Heart right ventricle (tissue), 16 donors: ENCODE measurements at places on chromosomes 11 and 22. TPM values are rescaled to one million over a fixed set of nuclear protein-coding genes. Genes with fewer than 3 reads are reported as not detected.

Gene MPPED2
- 11.5 TPM for total RNA-seq

- DNase-seq, result no peak
Measured at GRCh38 chr22:50061141-50061823, 3.2 kb upstream of the TTLL8 start.

DNA sequence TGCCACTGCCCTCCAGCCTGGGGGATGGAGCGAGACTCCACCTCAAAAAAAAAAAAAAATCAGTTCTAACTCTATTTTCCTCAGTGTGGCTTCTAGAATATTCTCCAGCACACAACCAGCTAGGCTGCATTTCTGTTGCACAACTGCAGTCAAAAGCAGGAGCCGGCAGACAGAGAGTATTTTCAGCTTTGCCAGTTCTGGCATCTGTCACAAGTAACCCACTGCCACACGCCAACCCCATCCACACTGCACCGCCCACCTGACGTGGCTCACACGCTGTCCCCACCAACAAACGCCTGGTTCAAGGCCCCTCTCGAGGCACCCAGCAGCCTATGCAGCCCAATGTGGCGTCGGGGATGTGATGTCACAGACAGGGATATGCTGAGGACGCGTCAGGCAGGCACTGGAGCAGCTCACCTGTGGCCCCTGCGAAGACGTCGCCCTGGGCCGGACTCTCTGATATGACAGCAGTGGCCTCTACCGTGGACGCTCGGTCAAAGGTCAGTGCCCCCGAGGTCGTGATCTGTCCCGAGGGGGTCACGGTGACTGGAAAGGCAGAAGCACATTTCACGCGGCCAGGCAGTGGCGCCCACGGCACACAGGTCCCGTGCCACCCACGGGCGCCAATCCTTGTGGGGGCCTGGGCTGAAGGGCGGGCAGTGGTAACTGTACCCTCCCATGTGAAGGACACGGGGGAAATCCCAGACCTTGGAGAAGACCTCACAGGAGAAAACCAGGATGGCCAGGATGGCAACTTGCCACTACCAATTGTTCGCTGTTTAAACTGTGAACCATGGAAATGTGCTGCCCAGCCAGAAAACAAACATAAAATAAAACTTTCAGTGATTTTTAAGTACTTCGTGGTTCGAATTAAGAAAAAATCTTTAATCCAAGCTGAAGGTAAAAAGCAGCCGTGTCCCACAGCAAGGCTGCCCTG, 15.5 kb downstream of the DEAF1 start:
- no peak for DNase-seq

Gene MGAT3
- 5.4 TPM for total RNA-seq

DNA sequence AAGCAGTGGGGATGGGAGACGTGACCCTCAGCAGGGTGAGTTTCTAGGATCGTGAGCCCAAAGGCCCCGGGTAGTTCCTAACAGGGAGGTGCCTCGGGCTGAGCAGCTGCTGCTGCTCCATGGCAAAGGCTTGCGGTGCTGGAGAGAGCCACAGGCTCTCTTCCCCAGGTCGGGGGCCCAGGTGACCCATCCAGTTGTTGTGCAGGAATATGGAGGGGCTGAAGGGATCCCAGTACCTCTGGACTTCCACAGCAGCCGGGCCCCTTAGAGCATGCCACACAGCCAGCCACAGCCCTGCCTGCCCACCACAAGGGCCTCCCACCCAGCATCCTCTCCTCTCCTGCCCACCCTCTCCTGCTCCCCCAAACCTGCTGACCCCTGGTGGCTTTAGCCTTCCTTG, 49.3 kb downstream of the BUD13 start:
- DNase-seq, result no peak

Gene SCN2B
- 24.0 TPM for total RNA-seq

Gene CD3D
- total RNA-seq, result 2.1 TPM

Gene LRRC56
- 0.14 TPM for total RNA-seq

GRCh38 chr22:45272498-45272897, 12.3 kb upstream of the UPK3A start:
- DNase-seq, result no peak

DNA sequence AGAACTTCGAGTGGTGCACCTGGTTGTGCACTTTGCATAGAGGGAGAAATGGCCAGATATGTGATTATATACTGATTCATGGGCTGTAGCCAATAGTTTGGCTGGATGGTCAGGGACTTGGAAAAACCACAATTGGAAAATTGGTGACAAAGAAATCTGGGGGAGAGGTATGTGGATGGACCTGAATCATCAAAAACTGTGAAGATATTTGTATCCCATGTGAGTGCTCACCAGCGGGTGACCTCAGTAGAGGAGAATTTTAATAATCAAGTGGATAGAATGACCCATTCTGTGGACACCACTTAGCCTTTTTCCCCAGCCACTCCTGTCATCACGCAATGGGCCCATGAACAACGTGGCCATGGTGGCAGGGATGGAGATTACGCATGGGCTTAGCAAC, 48.0 kb upstream of the NARS2 start:
- DNase-seq, result no peak

DNA sequence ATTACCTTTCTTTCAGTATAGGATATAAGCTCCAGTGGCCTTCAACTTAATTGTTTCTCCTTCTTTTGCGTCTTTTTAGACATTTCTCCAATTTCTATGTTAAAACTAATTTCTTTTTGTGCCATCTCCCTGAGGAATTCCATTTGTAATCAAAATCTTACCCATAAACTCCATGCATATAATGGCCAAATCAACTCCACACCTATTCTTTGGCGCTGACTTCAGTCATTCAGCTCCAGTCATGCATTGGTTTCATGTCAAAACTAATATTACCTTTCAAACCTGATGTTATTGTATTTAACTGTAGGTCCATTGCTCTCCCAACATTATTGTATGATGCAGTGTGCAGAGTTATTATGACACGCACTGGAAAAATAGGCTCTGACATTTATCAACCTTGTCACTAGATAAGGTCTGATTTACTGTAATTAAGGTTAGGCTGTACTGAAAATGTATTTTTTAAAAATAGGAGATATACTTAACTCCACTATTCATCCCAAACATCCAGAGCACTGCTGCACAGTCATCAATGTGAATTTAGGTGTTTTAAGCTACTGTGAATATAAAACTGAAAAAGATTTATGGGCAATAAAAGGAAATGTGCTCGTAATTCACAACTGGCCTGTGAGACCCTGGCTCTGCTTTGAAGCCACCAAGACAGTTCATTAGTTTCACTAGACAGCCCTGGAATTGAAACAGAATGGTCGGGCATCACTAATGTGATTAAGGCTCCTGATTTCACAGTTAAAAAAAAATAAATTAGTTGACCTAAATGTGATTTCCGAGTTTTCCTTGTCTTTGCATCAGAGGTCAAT, 180.6 kb upstream of the GRIA4 start:
- no peak for DNase-seq

DNA sequence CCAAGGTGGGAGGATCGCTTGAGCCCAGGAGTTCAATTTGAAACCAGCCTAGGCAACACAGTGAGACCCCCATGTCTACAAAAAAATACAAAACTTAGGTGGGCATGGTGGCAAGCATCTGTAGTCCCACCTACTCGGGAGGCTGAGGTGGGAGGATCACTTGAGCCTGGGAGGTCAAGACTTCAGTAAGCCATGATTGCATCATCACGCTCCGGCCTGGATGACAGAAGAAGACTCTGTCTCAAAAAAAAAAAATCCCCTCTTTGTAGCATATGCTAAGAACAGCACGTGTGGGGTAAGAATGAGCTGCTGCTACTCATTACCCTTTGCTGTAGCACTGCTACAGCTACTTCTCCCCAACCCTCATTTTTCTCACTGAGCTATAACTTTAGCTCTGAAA, 14.5 kb downstream of the UBE4A start:
- DNase-seq, result no peak

Gene LGR4
- 13.6 TPM for total RNA-seq

- peak; percentile 83 for DNase-seq
Measured at GRCh38 chr11:74672956-74673692, 58.1 kb downstream of the CHRDL2 start.

DNA sequence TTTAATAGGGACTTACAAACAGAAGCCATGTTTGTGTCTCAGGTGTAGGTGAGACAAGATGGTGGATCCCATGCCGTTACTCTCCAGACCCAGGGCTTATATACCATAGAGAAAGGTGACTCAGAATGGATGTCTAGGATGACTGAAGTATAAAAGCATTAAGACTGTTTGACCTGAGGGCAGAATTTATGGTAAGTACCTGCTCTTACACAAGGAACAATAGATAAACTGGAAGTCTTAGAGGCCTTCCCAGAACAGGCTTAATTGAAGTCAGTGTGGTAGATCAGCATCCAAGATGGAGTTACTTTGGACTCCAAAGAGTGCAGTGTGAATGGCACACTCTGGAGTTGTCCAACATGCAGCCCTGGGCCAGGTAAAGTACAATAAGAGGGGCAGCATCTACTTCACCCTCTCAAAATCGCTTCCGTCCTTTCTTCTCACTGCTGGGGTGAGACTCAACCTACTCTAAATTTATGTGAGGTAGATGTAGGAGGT, 387.0 kb upstream of the DDI1 start:
- no peak for DNase-seq

DNA sequence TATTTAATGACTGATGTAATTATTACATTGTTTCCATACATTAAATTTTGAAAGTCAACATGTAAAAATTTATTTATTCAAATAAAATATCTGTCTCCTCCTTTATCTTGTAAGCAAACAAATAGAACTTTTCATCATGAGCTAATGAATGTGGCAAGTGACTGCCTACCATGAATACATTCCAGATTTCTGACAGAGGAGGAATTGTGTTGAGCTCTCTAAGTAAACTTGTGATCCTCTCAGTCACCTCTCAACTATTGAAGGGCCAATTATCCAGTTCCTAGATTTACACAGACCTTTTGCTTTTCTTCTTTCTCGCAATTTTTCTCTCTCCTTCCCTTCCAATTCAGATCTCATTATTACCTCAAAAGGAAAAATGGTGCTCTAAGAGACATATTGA, 21.5 kb downstream of the PRRG4 start:
- DNase-seq, result no peak

- no peak for DNase-seq
Measured at GRCh38 chr11:72244060-72244360, at the start of gene PHOX2A. PHOX2A (minus strand) TSS chr11:72244176; CDS start chr11:72244004, 172 bp downstream.

Gene HPX
- 0.33 TPM for total RNA-seq

DNA sequence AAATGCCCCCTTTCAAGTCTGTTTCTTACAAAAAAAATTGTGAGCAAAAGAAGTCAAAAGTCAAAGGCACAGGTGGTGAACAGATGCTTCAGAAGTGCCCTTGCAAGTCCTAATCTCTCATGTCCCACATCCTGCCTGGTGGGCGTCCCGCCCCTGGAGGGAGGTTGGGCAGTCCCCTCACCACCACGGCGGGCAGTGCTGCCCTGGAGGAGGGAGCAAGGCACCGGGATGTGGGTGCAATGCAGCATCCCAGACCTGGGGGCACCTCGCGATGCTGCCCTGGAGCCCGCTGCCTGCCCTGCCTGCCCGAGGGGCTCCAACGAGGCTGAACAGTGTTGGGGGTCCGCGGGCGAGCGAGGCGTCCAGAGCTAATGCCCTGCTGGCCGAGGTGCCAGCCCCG, 15.9 kb downstream of the MRGPRG start:
- no peak for DNase-seq

Gene CCDC83
- not detected for total RNA-seq

Gene CLDN5
- total RNA-seq, result 22.9 TPM

DNA sequence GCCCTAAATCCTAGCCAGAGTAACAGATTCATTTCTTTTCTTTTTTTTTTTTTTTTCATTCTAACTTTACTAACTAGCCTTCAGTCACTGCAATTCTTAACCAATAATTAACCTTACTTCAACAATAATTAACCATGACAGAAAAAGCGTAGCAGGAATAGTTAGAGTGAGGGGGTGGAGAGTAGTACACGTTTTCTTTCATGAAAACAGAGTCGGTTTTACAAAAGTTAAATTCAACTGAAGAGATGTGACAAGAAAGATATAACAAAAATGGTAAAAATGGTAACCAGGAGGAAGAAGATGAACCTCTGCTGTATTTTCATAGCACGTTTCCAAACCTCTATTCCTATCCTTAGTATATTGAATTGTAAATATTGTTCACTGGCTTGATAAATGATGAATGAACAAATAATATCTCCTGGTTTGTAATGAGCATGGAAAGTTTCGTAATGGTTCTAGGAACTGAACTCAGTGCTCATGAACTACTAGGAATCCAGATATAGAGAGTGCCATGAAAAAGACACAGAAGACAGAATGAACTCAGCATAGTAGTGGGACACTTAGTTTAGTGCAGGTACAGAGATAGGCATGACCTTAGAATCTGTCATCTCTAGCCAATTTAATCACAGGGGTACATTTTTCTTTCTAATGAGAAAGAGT, 116.5 kb upstream of the ANO5 start:
- DNase-seq, result no peak

Gene ELMOD1
- 0.39 TPM for total RNA-seq

Gene FOSL1
- total RNA-seq, result 0.31 TPM

Gene IFT27
- total RNA-seq, result 20.8 TPM

DNA sequence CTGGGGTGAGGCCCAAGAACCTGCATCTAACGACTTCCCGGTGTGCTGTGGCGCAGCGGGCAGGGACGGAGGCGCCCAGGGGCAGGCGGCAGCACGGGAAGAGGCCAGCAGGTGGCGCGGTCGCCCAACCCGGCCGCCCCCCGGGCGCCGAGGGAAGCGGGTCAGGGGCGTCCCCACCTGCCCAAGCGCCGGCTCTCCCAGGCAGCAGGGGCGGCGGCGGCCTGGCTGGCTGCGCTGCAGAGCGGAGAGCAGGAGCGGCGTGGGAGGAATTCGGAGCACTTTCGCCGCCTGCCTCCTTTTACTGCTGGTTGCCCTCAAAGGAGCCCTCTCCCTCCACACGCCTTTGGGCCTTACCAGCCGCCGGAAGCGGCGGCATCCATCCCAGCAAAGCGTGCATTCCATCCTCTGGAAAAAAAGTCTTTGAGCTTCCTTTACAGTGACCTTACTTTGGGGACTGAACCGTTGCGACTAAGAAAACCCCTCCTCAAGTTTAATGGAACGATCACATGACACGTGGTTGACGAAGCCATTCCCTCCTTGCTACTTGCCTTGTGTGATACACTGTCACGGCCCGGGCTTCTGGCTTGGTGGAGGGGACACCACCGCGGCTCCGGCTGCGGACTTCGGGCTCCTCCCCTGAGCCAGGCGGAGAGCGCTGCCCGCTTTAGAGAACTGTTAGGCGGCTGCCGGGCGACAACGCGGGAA, 106.8 kb upstream of the CLMP start:
- DNase-seq, result peak; percentile 39

GRCh38 chr22:27139935-27140511, 482.6 kb downstream of the MIAT start:
- DNase-seq, result no peak

DNA sequence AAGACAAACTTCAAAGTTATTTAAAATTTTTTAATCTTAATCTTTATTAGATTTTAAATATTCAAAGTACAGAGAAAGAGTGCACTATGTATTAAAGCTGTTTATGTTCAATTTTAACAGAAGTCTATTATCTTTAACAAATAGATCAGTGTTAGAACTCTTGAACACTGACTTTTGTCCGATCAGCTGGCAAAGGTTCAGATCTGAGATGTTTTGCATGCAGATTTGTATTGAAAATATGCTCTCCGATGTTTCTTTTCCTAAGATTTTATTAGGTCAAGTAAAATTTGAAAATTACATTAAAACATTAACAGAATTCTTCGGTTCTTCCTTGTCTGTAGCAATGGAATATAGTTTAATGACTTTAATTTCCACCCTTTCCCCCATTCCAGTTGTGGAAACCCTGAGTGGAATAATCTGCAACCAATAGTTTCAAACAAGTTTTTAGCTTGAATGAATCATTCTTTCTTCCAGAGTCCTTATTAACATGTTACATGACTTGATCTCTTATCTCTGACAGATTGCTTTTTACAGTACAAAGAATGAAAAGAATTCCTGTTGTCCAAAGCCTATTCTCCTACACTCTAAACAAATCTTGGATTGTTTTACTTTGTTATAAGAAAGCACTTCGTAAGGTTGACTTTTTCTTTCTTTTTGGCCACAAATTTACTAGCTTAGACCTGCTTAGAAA, 11.4 kb upstream of the TCP11L1 start:
- no peak for DNase-seq
